ENCODE measurements at places on chromosomes 11 and 22. TPM values are rescaled to one million over a fixed set of nuclear protein-coding genes. Genes with fewer than 3 reads are reported as not detected.

RASL10A gene
- total RNA-seq = 0.38 TPM

PNPLA5 gene
- total RNA-seq = not detected

WNT11 gene
- total RNA-seq = 0.13 TPM

DNA sequence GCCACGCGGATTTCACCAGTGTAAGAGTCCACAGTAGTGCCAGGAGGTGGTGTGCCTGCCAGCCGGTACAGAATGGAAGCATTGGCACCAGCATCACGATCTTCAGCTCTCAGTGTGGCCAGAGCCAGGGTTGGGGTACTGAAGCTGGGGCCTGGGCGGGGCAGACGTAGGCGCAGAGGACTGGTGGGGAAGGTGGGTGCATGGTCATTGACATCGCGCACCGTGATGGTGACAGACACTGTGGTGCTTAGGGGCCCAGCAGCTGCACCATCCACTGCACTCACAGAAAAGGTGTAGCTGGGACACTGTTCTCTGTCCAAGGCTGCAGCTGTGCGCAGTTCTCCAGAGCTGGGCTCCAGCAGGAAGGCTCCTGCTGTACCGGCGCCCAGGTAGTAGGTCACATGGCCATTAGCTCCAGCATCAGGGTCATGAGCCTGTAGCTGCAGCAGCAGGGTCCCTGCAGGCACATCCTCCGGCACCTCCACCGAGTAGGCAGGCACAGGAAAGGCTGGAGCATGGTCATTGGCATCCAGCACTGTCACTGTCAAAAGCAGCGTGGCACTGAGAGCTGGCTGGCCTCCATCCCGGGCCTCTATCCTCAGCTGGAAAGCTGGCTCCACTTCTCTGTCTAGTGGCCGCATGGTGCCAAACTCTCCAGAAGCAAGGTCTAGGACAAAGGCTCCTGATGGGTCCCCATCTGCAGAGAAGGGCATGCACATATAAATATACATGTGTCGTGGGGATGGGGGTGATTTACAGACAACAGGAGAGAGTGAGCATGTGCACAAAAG, 7.9 kb upstream of the TPP1 start:
- no peak for DNase-seq

DNA sequence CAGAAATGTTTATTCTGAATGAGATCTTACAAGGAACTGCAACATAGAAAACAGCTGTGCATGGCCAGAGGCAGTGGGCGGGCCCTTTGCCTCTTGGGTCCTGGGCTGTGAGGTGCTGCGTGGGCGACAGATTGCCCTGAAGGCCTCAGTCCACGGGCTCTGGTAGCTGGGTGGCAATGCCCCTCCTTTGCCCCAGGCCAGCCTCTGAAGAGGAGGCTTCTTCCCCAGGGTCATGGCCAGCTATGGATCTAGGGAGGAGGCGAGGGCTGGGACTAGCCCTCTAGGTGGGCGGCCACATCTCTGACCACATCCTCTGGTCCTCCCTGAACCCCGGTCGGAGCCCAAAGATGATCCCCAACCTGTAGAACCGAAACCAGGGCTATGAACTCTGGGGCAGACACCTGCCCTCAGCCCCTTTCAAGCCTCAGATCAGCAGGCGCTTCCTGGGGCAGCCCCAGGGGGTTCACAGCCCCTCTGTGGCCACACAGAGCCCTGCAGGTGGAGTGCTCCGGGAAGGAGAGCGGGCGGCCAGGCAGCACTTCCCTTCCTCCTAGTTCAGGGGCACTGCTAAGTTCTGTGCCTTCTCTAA, 6.6 kb upstream of the CDC42BPG start:
- DNase-seq = no peak

DNA sequence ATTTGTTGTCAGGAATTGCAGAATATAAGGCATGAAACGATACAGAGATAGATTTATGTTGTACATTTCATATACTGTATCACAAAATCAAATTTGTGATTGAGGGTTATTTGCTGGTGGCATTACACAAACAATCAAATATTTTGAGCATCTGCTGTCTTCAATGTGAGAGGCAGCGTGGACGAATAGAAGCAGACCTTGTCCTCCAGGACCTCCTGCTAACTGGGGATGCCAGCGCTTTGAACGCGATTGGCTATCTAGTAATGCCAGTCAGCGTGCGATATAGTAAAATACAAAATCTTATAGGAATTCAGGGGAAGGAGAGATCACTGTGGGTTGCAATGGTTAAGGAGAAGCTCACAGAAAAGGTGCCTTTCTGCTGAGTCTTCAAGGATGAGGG, 631 bp upstream of the SNX19 start:
- no peak for DNase-seq

DNA sequence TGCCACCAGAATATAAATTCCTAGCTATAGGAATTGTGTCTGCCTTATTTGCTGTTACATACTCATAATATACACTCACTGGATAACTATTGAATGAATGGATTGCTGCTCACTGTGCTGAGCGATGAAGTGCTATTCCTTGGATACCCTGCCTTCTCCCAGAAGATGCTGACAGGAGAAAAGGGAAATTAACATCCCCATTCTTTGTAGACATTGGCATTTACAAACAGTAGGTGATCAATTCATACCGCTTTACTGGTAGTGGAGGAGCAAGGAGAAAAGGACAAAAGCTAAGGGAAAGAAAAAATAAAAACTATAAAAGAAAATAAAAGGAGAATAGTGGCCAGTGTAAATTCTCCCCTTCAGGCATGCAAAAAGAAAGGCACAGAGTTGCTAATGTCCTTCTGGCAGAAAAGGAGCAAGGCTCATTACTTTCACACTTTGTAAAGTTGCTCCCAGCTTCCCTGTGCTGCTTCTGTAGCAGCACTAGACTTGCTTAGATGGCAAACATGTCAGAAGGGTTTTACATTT, 183.0 kb downstream of the LUZP2 start:
- no peak for DNase-seq

DNA sequence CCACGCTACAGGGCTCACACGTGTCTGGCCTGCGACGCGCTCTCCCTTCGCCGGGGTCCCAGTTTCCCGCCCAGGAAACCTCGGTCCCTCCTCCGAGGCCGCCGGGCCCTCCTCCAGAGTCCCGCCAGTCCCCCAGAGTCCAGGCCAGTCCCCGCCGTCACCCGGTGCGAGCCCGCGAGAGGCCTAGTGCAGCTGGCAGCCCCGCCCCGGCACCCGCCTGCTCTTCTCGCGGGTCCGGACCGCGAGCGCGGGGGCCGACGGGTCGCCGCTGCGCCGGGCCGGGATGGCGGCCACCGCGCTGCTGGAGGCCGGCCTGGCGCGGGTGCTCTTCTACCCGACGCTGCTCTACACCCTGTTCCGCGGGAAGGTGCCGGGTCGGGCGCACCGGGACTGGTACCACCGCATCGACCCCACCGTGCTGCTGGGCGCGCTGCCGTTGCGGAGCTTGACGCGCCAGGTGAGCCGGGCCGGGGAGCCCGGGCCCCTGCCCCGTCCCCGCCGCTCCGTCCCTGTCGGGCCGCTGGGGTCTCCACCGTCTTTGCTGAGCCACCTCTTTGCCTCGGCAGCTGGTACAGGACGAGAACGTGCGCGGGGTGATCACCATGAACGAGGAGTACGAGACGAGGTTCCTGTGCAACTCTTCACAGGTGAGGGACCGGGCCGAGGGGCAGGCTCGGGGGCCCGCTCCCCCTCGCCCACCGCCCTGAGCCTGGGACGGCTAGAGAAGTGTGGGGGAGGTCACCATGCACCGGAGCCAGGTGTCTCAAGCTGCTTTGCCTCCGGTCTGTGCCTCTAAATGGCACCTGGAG, at the start of gene PTPMT1:
Gene PTPMT1, plus strand, starts transcription at position 260 of the 809 bp plus-strand sequence. Its CDS starts 24 bp downstream, at position 284.
- no peak for DNase-seq

- DNase-seq = no peak
These were observed 37.5 kb downstream of the BIRC2 start for GRCh38 chr11:102384419-102385079.

UPK3A gene
- total RNA-seq = not detected

CENATAC gene
- 37.2 TPM for total RNA-seq

AQP11 gene
- total RNA-seq = not detected

- no peak for DNase-seq
These were observed 37.2 kb downstream of the IGLL1 start for GRCh38 chr22:23542933-23543332.

- DNase-seq = no peak
These were observed 79.1 kb downstream of the UVRAG start for GRCh38 chr11:75894036-75894585.

- DNase-seq = no peak
These were observed 170.8 kb downstream of the BUD13 start for GRCh38 chr11:116601814-116602636.

- DNase-seq = no peak
These were observed 768.3 kb upstream of the ARHGAP42 start for GRCh38 chr11:99918761-99919160.

L3MBTL2 gene
- 14.4 TPM for total RNA-seq

DNA sequence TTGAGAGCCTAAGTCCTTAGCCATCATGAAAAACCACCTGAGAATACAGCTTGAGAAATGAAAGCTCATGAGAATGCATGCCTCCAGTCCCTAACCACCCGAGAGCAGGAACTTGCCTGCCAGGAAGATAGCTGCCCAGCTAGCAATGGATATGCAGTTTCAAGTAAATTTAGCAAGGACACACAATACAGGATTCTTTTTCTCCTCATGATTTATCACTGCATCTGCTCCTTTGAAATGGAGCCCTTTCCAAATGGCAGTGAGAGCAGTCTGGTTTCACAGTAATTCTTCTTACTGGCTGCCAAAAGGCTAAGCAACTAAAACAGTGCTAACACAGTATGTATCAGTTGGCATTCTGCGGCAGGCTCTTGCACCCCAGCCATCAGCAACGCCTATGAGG, 109.9 kb downstream of the MICAL3 start:
- no peak for DNase-seq

DNA sequence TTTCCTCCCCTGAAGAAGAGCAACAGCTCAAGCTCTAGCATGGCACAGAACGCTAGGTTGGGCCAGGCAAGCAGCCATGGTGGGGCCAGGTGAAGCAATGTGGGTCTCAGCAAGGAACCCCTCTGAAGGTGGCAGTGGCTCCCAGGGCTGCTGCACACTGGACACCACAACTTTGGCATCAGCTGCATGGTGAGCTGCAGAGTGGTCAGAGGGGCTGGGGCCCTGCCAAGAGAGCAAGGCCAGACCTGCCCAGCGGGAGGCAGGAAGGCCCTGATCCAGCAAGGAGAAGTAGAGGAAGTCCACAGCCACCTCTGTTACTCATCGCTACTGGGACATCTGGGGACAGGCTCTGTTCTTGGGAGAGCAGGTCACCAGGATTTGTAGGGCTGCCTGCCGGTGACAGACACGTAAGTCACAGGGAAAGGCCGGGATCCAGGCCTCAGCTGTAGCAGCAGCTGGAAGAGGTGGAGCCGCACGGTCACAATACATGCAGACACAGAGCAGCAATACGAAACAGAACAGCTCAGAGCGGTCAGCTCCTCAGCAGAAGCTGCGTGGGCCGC, 12.4 kb downstream of the CYB561A3 start:
- no peak for DNase-seq

DNA sequence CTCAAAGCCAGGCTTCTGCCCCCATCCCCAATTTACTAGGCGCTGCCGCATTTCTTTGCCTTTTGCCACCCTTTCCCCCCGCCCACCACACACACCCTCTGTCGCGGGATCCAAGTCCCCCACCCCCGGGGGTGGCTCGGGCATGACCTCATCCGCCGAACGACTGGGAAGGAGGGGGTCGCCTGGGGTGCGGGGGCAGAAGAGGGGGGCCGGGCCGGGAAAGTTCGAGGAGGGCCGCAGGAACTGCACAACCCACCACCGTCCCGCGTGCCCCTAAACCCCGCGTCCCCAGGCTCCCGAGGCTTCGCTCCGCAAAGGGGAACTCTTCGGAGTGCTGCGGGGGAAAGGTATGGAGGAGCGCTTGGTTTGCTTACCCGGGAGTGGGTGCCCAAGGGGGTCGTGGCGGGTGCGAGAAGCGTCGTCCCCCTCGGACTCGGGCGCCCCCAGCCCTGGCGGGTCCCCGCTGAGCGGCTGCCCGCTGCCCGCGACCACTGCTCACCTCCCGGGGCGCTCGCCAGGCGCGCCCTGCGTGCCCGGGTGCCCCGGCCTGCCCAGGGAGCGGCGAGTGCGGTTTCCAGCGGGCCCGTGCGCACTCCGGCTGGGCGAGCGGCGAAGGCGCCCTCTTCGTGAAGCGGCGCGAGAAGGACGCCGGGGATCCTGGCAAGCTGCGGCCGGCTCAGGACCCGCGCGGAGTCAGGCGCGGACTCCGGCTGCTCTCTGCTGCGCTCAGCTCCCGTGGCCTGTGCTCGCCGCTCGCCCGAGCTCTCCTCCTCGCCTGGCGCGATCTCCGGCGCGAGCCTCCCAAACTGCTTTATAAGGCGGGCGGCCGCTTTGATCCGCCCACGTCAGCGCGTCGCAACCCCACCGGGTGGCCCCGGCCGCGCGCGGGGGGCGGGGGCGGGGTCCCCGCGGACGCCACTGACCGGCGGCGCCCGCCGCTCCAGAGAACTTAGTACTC, 4.0 kb upstream of the WNT11 start:
- DNase-seq = no peak

SMCO4 gene
- 7.1 TPM for total RNA-seq

DNA sequence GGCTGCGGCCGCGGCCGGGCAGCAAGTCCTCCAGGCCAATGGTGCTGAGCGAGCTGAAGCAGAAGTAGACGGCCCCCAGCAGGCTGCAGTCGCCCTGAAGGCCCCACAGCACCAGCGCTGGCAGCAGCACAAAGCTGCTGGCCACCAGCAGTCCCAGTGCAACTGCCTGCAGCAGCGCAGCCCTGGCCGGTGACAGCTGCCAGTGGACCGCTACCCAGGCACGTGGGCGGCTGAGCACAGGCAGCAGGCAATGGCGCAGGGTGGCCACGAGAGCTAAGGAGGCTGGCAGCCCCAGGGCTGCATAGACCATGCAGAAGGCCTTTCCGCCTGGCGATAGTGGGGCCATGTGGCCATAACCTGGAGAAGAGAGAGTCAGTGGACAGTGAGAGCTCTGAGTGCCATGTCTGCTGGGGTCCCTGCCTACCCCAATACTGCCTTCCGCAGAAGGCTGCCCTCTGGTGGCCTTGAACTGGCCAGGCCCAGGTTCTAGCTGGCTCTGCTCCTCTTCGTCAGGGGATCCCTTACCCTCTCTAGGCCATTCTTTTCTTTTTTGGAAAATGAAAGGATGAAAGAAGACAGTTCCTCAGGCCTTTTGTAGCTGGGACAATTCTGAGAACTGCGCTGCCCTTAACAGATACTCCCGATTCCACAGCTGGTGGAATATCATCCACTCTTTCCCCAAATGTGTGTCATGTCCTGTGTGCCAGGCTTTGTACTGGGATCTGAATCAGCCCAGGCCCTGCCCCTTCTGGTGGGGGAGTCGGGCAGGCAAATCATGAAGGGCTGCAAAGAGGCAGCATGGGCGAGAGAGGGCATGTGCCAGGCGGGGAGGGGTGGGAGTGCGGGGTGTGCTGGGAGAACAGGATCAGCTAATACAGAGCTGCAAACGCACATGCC, 1.8 kb downstream of the KCNK7 start:
- no peak for DNase-seq

RTN4RL2 gene
- total RNA-seq = 1.1 TPM

SPDYC gene
- not detected for total RNA-seq

GRCh38 chr22:17104336-17104935, 16.7 kb downstream of the TMEM121B start:
- DNase-seq = no peak

GRCh38 chr11:83459798-83460197, 173.6 kb upstream of the CCDC90B start:
- DNase-seq = no peak
